ENCODE measurements at places on chromosomes 3 and 15.

- DNase-seq = no peak
Observed at GRCh38 chr3:148615382-148615781, 82.3 kb upstream of the AGTR1 start.

- no peak for DNase-seq
Observed at GRCh38 chr3:23455775-23456174, 252.6 kb downstream of the UBE2E2 start.

GRCh38 chr3:89851974-89852621 is 744.7 kb downstream of the EPHA3 start:
- no peak for DNase-seq

DNA sequence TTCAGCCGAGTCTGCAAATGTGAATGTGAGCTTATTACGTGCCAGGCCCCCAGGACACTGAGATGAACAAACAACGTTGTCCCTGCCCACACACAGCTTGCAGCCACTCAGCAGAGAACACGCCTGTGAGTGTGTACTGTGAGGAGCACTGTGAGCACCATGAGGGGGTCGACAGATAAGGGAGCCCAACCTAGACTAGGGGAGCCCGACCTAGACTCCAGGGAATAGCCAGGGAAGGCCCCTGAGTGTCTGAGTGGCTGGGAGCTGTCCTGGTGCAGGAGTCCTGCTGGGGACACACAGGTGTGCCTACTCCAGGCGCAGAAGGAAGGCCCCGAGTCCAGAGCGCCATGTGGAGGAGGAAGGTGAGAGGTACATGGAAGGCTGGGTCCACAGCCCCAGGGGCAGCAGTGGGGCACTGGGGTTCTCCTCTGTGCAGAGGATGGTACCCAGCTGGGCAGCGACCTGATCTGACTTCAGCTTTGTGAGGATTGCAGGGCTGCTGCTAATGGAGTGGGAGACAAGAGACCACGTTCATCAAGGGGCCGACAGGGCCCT is 36.5 kb downstream of the MGLL start:
- DNase-seq = no peak

GRCh38 chr3:182450942-182451787 is 342.1 kb upstream of the ATP11B start:
- no peak for DNase-seq

GRCh38 chr3:100252001-100252400 is 8.8 kb upstream of the TBC1D23 start:
- DNase-seq = no peak

DNA sequence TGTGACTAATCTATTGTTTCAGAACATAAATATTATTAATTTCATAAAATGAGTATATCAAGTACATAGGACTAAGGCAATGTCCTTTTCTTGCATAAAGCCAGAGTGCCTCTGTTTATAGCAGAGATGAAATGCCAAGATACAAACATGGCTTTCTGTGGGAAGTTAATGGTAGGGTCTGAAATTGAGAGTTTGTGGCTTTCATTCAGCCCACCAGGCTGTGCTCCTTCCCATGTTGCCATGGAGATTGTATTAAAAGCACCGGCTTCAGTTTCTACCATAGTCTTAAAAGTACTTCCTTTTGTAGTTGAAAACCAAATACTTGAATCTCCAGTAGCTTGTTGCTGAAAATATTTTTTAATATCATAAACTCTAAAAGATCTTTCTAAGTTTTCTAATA is 114.0 kb downstream of the LRRC28 start:
- no peak for DNase-seq

GRCh38 chr3:138578961-138579574 is 15.0 kb downstream of the CEP70 start:
- no peak for DNase-seq

GRCh38 chr3:178056868-178057267 is 479.4 kb upstream of the KCNMB2 start:
- DNase-seq = no peak

DNA sequence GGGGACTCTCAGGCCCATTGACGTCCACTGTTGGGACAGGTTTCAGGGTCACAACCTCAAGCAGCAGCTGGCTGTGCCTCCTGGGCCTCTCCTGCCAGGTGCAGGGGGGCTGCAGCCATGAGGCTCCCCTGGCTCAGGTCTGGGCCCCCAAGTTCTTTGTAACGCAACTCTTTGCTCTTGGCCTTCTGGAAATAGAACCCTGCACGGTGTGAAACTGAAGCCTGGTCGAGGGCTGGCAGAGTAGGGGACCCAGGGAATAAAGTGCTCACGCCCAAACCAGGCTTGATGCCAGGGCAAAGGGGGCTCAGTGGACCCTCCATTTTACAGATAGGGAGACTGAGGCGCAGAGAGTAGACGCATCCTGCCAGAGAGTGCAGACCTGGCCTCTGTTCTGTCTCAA is 771 bp downstream of the CALML4 start:
- DNase-seq = no peak

DNA sequence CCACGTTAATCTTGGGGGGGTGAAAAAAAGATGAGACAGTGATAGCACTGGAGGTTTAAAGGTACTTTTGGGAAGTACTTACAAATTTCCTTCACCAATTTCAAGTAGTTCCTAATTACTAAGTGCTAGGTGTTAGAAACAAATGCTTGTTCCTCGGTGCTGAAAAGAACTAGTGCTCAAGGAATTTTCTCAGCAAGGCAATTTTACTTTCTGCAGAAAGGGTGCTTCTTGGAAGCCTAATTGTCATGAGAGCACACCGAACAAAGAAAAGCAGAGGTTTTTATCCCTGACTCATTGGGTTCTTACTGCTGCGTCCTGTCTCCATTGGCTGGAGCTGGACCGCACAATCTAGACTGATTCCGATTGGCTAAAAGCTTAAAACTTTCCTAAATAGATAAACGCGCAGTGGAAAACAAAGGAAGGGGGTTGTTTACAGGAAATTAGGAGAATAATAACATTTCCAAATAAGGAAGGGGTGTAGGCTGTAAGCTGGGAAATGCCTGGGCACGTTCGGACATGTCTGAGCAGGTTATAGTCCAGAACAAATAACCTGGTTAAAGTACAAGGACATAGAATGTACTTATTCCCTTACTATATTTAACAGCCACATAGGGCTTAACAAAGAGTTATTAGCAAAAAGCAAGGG is 49.6 kb downstream of the CHD2 start:
- DNase-seq = no peak

GRCh38 chr15:61584410-61584809 is 355.3 kb upstream of the RORA start:
- no peak for DNase-seq

DNA sequence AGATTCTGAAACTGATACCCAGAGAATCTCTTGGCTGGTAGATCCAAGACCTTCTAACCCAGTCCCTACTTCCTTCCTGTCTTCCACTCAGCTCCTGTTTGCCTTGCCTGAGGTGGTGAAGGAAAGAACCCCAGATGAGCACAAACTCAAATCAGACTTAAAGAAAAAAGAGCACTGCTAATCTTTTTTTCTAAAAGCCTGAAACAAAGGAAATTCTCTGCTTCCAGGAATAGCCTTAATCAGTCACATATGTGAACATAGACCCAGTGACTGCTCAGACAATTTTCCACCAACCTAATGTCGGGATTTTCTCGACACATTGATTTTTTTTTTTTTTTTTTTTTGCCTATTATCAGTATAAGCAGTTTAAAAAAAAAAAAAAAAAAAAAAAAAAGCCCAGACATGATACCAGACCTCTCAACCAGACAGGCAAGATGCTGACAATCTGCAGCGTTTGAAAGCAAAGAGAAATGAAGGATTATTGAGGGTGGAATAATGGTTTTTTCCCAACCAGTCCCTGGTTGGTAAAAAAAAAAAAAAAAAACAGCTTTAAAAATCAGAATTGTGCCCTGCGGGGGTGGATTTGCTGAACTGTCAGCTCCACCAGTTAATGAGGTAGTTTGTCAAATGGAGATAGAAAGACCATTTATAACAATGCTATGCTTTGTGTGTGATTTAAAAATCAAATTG is 256.8 kb upstream of the RARB start:
- no peak for DNase-seq

DNA sequence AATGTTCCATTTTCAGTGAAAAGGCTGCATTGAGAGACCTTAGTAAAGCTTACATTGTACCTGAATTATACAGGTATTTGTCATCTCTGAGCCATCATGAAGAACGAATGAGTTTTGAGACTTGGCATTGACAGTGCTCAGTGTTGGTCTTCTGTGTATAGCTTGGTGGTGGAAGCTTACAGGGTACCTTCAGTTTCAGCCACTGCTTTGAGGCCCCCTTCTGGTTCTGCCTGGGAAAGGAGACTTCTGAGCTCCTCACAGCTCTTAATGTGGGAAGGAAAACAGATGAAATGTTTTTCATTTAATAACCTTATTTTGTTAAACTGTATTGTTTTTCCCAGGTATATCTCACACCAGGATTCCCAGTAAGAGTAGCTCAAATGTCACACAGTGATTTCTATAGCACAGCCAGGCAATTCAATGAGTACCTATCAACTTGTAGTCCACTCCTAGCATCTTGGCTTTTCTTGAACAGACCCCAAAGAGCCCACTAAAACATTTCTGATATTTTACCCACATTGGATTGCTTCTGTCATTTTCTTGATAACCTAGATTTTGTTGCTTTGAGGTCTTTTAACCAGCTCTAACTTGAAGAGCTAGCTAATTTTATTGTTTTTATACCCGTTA is 5.6 kb downstream of the SERPINI1 start:
- DNase-seq = no peak

DNA sequence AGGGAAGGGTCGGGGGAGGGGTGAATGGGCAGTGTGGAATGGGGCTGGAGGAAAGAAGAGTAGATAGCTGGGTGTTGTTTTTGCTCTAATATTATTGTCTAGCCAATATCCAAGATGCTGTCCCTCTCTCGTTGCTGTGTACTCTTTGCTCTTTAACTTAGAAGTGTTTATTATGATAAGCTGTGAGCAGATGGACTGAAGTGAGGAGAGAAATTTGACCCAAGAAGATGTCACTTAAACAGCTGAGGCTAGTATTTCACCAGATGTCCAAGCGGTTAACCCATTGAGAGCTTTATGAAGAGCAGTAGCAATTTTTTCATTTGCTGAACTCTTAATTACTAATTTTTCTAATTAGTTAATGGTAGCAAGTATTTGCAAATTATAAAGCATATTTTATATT is 212.2 kb upstream of the TP63 start:
- DNase-seq = no peak

- no peak for DNase-seq
Observed at GRCh38 chr15:66404532-66404931, 17.8 kb downstream of the MAP2K1 start.

GRCh38 chr3:152030320-152030719 is 156.9 kb downstream of the SUCNR1 start:
- DNase-seq = no peak

GRCh38 chr3:184332370-184333090 is 4.9 kb upstream of the FAM131A start:
- no peak for DNase-seq

- no peak for DNase-seq
Observed at GRCh38 chr3:30324587-30324986, 281.8 kb upstream of the TGFBR2 start.

GRCh38 chr15:40415226-40415625 is 9.6 kb downstream of the IVD start:
- no peak for DNase-seq

DNA sequence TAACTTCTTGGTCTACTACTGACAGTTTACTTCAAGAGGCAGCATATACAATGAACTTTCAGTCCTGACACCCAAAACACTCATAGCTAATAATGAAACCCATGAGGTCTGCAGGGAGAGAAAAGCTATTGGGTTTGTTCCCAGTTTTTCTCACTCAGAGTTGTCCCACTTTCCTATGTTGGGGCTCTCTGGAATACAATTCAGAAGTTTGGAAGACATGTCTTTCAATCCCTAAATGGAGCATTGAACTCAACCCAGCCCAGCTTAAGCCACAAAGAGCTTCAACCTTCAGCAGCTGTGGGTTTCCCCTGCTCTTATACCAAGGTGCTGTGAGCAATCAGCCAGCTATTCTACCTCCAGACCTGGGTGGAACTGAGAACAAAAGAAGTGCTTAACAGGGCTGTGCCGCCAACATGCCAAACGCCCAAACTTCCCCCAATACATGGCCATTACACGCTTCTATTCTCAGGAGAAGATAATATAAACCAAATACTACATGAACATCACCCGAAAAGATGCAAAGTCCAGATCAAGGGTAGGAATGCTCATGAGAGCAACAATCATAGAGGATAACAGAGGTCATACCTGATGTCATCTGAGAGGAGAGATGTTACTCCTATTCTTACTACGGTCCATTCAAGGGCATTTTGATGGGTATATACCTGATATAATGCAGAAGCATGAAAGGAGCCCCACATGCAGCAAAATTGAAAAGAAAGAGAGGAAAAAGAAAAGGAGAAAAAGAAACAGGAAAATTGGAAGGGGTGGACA is 131.2 kb upstream of the TGFBR2 start:
- DNase-seq = no peak

GRCh38 chr3:13532085-13532484 is 16.8 kb upstream of the FBLN2 start:
- no peak for DNase-seq

- no peak for DNase-seq
Observed at GRCh38 chr15:65949011-65949410, 79.7 kb downstream of the RAB11A start.

GRCh38 chr3:119676020-119676419 is 1.2 kb downstream of the COX17 start:
- DNase-seq = no peak

DNA sequence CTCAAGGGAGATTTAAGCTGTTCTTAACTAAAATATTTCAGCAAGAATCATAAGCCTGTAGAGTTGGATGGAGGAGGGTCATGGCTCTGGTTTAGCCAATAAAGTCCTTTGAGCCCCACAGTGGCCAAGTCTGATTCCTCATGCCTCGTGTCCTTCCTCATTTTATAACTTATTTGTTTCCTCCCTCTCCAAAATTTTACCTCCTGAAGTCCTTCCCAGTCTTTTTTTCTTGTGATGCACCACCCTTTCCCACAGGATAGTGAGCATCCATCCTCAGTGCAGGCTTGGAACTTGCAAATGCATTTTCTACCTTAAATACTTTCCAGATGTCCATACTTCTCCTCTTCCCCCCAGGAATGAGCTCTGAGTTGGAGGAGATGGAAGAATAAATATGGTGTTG is 162.7 kb upstream of the AGTR1 start:
- no peak for DNase-seq

DNA sequence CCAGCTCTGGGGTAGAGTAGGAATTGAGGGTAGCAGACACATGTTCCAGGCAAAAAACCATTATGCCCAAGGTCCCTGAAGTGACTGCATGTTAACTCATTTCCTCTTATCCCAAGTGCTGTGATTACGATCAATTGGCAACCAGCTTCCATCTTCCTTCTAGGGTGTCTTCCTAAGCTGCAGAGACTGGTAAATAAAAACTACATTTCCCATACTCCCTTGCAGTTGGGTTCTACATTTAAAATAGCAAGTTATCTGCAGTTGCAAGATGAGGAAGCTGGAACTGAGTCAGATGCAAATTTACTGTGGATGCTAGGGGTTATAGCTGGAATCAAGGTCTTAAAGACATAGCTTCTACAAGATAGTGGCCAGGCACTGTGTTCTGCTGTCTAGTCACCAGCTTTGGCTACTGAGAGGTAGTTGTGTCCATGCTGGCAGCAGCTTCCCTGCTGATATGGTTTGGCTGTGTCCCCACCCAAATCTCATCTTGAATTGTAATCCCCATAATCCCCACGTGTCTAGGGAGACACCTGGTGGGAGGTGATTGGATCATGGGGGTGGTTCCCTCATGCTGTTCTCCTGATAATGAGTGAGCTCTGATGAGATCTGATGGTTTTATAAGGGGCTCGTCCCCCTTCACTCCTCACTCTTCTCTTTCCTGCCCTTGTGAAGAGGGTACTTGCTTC is 51.3 kb upstream of the FBN1 start:
- no peak for DNase-seq

- DNase-seq = no peak
Observed at GRCh38 chr3:124463234-124463633, 267.0 kb upstream of the UMPS start.
